ENCODE measurements at places on chromosomes 7 and 10. TPM values are rescaled to one million over a fixed set of nuclear protein-coding genes. Genes with fewer than 3 reads are reported as not detected.

The SLC26A5 gene
- not detected for polyA plus RNA-seq

The NPM3 gene
- 19.3 TPM for polyA plus RNA-seq

The UNC5B gene
- polyA plus RNA-seq, result not detected

The MRC1 gene
- polyA plus RNA-seq, result not detected

The ODAD2 gene
- polyA plus RNA-seq, result not detected

The TFPI2 gene
- not detected for polyA plus RNA-seq

The ITIH5 gene
- not detected for polyA plus RNA-seq

The CTAGE6 gene
- not detected for polyA plus RNA-seq

The KLHDC10 gene
- 1.9 TPM for polyA plus RNA-seq

The SLC39A12 gene
- polyA plus RNA-seq, result not detected

The LRRTM3 gene
- polyA plus RNA-seq, result not detected

The EGFR gene
- polyA plus RNA-seq, result not detected

The UCMA gene
- not detected for polyA plus RNA-seq

The COPS6 gene
- 107 TPM for polyA plus RNA-seq

The SLIT1 gene
- polyA plus RNA-seq, result not detected

The SMO gene
- polyA plus RNA-seq, result not detected

The ZNF107 gene
- 9.7 TPM for polyA plus RNA-seq

The C10orf88 gene
- 8.8 TPM for polyA plus RNA-seq

The COA1 gene
- 121 TPM for polyA plus RNA-seq

The TSPAN12 gene
- polyA plus RNA-seq, result not detected

The PNLIP gene
- not detected for polyA plus RNA-seq

The TRPV5 gene
- polyA plus RNA-seq, result not detected

The TMEM213 gene
- polyA plus RNA-seq, result not detected

The TAS2R41 gene
- not detected for polyA plus RNA-seq

The MUC12 gene
- 0.42 TPM for polyA plus RNA-seq

The ARHGAP19 gene
- polyA plus RNA-seq, result 5.3 TPM

The TMUB1 gene
- 70.6 TPM for polyA plus RNA-seq

The CALHM1 gene
- not detected for polyA plus RNA-seq

The IL6 gene
- not detected for polyA plus RNA-seq

The MYL10 gene
- not detected for polyA plus RNA-seq

The RARRES2 gene
- polyA plus RNA-seq, result not detected

The LIPM gene
- polyA plus RNA-seq, result not detected

The ZNF394 gene
- polyA plus RNA-seq, result 67.1 TPM

The RBM17 gene
- polyA plus RNA-seq, result 84.9 TPM

The GIMAP2 gene
- polyA plus RNA-seq, result 102 TPM

The DLX6 gene
- polyA plus RNA-seq, result not detected

The GPR22 gene
- not detected for polyA plus RNA-seq

The HOXA9 gene
- not detected for polyA plus RNA-seq

The AGBL3 gene
- 4.0 TPM for polyA plus RNA-seq

The FGFR2 gene
- not detected for polyA plus RNA-seq

The SERPINE1 gene
- polyA plus RNA-seq, result not detected

The SYT15 gene
- polyA plus RNA-seq, result 0.13 TPM

The COL26A1 gene
- not detected for polyA plus RNA-seq

The PRSS37 gene
- not detected for polyA plus RNA-seq

The TUBB8 gene
- polyA plus RNA-seq, result not detected

The MMD2 gene
- polyA plus RNA-seq, result not detected

The GLI3 gene
- polyA plus RNA-seq, result not detected
